ENCODE measurements at places on chromosomes 1 and 21.

DNA sequence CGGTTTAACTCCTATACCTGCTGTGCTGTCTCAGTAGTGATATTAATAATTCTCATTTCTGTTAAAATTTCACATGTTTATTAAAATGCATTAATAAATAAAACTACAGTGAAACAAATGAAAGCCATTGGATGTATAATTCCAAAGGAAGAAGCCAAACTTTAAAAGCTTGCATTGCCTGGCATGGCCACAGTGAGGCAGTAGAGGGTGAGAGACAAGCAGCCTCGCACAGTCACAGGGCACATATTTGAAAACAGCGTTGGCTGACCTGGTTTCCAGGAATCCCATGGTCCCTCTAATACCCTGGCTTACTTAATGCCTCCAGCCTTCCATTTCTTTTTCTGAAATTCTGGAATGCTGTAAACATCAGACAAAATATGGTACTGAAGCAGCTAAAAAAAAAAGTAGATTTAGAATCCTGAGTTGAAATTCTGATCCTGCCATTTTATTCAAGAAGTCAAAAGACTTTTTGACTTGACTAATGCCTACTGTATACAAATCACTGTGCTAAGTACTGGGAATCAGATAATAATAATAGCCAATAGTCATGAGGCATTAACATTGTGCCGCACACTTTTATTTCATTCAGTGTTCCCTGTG lies 6.7 kb upstream of the RNASEL start:
- H3K27ac ChIP-seq: peak overlapping the region; percentile 40
- DNase-seq: peak; percentile 77
- H3K27me3 ChIP-seq: no peaks in the 10 kb centered on the region
- H3K4me1 ChIP-seq: peaks cover 22% of the 10 kb centered on the region

- no peaks in the 10 kb centered on the region for H3K36me3 ChIP-seq
- no peak overlapping the region for H3K27ac ChIP-seq
- no peaks in the 10 kb centered on the region for H3K27me3 ChIP-seq
- H3K4me3 ChIP-seq: no peak overlapping the region
- no peaks in the 10 kb centered on the region for H3K4me1 ChIP-seq
Observed at GRCh38 chr1:207430602-207431001, 23.5 kb upstream of the CR2 start.

GRCh38 chr1:202274611-202275010 lies 67.1 kb downstream of the UBE2T start:
- H3K27me3 ChIP-seq: no peaks in the 10 kb centered on the region
- no peak overlapping the region for H3K27ac ChIP-seq
- no peak for DNase-seq

DNA sequence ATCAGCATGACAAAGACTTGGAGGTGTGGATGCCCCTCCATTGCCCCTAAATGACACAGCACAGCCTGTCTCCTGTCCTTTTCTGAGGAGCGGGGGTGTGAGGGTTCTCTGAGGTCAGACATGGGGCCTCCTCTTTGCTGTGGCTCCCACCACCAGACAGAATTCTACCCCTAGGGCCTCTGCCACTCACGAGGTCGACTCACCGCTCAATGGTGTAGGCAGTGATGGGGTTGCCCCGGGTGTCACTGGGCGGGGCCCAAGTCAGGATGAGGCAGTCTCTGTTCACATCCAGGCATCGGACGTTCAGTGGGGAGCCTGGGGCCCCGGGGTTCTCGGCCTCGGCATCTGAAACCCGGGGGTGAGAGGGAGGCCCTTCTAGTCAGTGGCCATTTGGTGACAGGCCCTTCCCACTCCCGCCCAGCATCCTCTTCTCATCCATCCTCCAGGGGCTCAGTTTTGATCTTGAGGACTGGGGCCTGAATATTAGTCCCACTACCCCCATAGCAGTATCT lies 19.9 kb downstream of the MYOM3 start:
- no peaks in the 10 kb centered on the region for H3K36me3 ChIP-seq
- DNase-seq: no peak
- no peak overlapping the region for H3K4me3 ChIP-seq
- H3K27ac ChIP-seq: no peak overlapping the region
- H3K4me1 ChIP-seq: peaks cover 11% of the 10 kb centered on the region

DNA sequence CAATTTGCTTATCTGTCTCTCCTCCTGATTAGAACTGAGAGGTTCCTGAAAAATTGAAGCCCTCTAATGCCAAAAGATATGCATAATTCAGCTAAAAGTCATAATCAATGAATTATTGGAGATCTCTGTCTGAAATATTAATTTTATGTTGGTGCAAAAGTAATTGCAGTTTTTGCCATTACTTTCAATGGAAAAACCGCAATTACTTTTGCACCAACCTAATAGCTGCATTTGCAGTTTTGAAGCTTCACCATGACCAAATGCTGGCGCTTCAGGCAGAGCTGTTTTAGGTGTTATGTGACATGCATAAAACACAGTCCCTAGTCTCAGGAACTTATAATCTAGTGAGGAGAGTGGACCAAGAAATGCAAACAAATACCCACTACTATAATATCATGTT lies 29.7 kb upstream of the FASLG start:
- no peaks in the 10 kb centered on the region for H3K4me1 ChIP-seq
- no peak for DNase-seq
- no peak overlapping the region for H3K4me3 ChIP-seq
- no peaks in the 10 kb centered on the region for H3K27me3 ChIP-seq
- no peaks in the 10 kb centered on the region for H3K36me3 ChIP-seq

DNA sequence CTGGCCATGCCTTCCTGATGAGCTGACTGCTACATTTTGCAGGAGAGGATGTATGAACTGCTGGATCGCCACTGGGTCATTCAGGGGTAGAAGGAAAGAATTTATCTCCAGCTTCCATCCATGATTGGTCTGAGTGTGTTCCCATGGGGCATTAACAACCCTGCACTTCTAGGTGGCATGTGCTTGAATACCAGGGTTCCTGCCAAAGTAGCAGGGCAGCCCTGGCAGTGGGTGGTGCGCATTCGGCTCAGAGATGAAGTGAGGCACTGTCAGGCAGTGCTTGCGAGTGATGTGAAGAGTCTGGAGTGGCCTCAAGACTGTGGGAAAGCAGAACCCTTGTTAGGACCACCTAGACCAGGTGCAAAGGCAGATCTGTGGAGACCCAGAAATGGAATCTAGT lies 294.9 kb downstream of the ASTN1 start:
- H3K27me3 ChIP-seq: no peaks in the 10 kb centered on the region
- H3K36me3 ChIP-seq: no peaks in the 10 kb centered on the region
- H3K4me3 ChIP-seq: no peak overlapping the region
- no peaks in the 10 kb centered on the region for H3K4me1 ChIP-seq

- H3K36me3 ChIP-seq: no peaks in the 10 kb centered on the region
- DNase-seq: no peak
- peaks cover 8% of the 10 kb centered on the region for H3K4me1 ChIP-seq
- H3K4me3 ChIP-seq: no peak within 1 kb of the TSS
- H3K27me3 ChIP-seq: no peaks in the 10 kb centered on the region
Observed at GRCh38 chr1:26171084-26172072, at the start of gene ZNF593OS. ZNF593OS (minus strand) TSS chr1:26171832; CDS start chr1:26171661, 171 bp downstream.

- no peak for DNase-seq
- H3K27ac ChIP-seq: no peak overlapping the region
- H3K27me3 ChIP-seq: no peaks in the 10 kb centered on the region
- H3K36me3 ChIP-seq: no peaks in the 10 kb centered on the region
- peaks cover 24% of the 10 kb centered on the region for H3K4me1 ChIP-seq
Observed at GRCh38 chr1:43764581-43764980, 57.2 kb downstream of the ST3GAL3 start.

- H3K36me3 ChIP-seq: no peaks in the 10 kb centered on the region
- H3K4me3 ChIP-seq: no peak overlapping the region
- H3K27me3 ChIP-seq: no peaks in the 10 kb centered on the region
Observed at GRCh38 chr1:209434066-209434465, 149.4 kb upstream of the CAMK1G start.

- H3K4me1 ChIP-seq: no peaks in the 10 kb centered on the region
- no peaks in the 10 kb centered on the region for H3K36me3 ChIP-seq
Observed at GRCh38 chr1:184272175-184272866, 114.5 kb upstream of the C1orf21 start.

DNA sequence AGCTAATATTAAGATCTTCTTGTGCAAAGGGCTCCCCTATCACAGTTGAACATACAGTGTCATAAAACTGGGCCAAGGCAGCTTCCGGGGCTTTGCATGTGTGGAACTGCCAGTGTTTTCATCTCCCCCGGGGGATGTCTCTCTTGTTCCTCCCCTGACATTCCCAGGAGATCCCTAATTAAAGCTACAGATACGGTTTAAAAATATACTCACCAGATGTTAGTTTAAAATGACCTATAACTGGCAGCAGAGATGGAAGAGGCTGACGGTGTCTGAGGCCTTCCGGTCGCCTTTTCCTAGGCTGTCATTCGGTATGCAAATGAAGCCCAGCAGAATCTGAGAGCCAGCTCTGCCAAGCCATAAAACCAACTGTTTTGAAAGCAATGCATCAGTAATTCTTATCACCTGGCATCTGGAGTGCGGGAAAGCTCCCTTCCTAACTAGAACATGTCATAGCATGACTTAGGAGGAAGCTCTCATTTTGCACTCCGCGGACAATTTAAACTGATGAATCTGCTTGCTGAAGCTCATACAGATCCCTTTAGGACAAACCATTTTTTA lies 436.5 kb upstream of the VAMP3 start:
- H3K4me1 ChIP-seq: peaks cover 7% of the 10 kb centered on the region
- peak; percentile 53 for DNase-seq
- no peak overlapping the region for H3K27ac ChIP-seq
- no peak overlapping the region for H3K4me3 ChIP-seq
- no peaks in the 10 kb centered on the region for H3K27me3 ChIP-seq
- H3K36me3 ChIP-seq: no peaks in the 10 kb centered on the region

DNA sequence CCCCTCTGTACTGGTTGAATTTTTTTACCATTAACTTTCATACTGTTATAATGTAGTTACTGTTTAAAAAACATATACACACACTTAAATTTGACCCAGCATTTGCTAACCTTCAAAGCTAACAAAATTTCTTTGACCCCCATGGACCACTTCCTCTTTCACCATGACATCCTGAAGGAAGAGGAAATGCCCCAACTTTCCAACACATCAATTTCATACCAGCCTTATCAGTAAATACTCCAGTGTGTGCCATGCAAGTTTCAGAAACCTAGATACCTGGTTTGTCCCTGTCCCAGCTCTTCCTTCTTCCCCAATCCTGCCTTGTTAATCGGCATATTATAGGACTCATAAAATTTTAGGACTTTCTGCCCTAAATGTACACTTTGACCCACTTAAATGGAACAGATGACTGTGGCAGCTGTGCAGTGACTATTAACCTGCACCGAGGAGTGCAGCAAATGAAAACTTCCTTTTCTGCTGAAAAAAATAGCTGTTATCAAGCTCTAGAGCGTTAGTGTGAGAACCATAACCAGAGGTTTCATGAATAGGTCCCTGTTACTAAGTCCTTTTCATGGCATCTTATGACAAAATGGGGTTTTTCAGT lies 54.1 kb downstream of the DTL start:
- DNase-seq: peak; percentile 4
- H3K27ac ChIP-seq: peak overlapping the region; percentile 25
- peaks cover 14% of the 10 kb centered on the region for H3K4me1 ChIP-seq

DNA sequence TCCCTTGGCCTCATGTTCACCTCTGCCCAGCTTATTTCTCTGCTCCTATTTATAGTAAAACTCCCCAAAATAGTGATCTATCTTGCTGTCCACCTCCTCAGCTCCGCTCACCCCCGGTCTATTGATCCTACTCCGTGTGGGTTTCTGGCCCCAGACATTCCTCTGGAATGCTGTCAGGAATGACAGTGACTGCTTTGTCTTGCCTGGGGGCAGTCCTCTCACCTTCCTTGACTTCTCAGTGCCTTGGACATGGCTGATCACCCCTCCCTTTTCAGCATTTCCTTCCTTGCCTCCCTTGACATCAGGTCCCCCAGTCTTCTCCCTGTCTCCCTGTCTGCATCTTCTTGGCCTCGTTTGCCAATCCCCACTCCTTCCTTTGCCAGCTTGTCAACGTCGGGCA lies 108.1 kb upstream of the BACE2 start:
- H3K27ac ChIP-seq: no peak overlapping the region
- no peak for DNase-seq
- H3K27me3 ChIP-seq: no peaks in the 10 kb centered on the region
- H3K36me3 ChIP-seq: no peaks in the 10 kb centered on the region
- H3K4me1 ChIP-seq: no peaks in the 10 kb centered on the region

- no peak for DNase-seq
- no peak overlapping the region for H3K4me3 ChIP-seq
- no peaks in the 10 kb centered on the region for H3K36me3 ChIP-seq
- H3K27me3 ChIP-seq: no peaks in the 10 kb centered on the region
- H3K4me1 ChIP-seq: peaks cover 24% of the 10 kb centered on the region
Observed at GRCh38 chr1:12438349-12438924, 179.6 kb downstream of the DHRS3 start.

DNA sequence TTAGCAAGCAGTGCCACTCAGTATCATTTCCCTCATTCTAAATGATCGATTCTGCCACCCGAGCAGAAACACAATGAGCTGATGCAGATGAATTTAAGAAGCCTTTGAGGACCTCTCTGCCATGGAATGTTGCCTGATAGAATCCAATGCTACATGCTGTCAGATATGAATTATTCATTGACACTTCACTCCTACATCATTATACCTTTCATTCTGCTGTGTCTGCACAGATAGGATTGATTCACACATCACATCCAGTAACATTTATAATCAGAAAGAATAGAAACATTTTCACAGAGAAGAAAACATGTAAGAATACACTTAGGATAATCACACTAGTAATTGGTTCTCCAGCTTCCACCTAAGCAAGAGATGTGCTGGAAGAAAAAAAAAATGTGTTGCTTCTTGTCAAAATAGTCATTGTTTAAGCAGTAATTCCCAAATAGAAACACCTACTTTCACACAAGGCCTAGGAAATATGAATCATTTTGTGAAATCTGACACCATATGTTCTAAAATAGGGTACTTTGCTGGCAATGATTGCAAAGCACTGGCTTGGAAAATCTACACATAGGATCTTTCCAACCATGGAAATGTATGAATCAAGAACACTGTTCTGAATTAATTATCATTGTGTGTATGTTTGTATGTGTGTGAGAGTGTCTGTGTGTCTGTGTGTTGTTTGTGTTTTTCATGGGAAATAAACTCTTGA lies 110.1 kb downstream of the GRIK1 start:
- no peak overlapping the region for H3K4me3 ChIP-seq
- H3K27ac ChIP-seq: no peak overlapping the region
- H3K4me1 ChIP-seq: no peaks in the 10 kb centered on the region
- H3K27me3 ChIP-seq: no peaks in the 10 kb centered on the region
- DNase-seq: no peak

DNA sequence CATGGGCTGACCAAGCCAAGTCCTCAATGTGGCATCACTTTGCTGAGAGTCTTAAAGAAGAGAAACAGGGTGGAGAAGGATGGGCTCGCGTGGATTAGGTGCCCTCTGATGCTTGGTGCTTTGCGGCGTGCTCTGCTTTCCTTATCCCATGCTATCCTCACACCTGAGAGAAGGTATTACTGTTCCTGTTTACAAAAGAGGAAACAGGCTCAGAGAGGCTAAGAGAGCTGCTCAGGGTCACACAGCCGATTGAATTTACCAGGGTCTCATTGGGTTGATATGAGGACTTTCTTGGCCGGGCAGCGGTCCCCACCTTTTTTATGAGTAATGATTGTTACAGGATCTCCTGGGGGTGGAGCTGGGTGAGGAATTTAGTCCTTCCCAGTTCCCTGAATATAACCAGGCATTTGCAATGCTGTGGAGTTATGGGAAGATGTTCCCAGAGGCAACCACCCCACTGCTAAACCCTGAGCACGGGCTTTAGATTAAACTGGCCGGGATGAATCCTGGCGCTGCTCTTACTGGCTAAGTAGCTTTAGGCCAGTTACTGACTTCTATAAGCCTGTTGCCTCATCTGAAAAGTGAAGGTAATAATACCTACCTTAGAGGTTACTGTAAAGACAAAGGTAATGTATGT lies 4.5 kb downstream of the ASCL5 start:
- DNase-seq: no peak
- no peak overlapping the region for H3K27ac ChIP-seq
- no peaks in the 10 kb centered on the region for H3K27me3 ChIP-seq
- no peaks in the 10 kb centered on the region for H3K4me1 ChIP-seq

Data from thyroid gland (tissue), 4 donors.